ENCODE measurements at places on chromosomes 7 and 10.

DNA sequence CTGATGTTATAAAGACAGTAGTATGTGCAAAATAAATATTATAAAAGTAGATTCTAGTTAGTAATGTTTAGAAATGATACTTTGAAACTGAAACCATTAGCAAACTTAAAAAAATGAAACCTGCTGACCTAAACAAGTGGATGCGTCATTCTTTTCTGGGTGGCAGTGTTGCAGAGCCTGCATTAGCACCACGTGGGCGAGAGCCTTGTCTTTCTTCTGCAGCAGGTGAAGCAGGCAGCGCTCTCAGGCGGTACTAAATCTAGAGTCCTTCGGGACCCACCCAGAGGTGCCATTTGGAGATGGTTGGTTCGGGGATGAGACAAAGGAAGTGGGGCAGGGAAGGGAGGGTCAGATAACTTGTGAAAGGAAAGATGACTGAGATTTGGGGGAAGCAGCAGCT lies 759.1 kb upstream of the IGFBP3 start:
- no peak for DNase-seq

DNA sequence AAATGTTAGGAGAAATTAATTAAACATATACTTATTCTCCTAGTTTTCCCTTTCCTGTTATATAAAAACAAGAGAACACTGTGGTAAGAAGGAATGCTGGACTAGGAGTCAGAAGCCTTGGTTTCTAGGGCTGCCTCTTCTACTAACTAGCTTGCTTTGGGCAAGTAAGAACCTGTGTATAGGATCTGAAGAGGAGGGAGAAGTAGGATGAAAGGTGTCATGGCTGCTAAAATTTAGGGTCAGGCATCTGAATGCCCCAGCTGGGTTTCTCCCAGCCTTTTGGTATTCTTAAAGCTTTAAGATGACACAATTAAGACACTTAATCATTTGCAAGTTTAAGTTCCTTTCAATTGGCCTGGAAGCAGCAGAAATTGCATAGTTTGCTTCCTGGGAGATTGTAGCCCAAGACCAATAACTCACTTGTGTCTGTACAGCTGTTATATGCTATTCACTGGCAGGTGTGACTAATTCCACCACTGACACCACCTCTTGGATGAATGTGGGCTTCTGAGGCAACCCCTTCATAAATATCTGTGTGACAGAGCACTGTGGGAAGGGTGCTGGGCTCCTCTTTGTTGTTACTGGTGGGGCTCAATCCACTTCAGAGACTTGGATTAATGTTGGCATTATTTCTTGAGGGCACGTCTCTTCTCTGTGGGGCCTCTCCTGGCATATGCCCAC lies 137.2 kb downstream of the LRMDA start:
- no peak for DNase-seq

DNA sequence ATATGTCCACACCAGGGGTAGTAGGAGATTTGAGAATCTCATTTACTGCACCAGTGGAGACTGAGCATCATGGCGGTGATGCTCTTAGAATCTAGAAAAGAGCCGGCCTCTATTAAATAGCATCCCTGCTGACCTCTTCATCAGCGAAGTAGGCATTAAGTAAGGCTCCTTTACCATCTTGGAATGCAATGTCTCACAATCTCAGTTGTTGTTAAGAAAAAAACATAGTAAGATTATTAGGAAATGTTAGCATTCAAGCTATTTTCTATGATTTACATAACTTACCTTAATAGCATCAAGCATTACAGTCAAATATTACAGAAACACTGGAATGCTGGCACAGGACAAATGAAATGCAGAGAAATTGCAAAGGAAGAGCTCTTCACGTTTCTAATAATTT lies 54.5 kb downstream of the ORC5 start:
- DNase-seq: no peak

DNA sequence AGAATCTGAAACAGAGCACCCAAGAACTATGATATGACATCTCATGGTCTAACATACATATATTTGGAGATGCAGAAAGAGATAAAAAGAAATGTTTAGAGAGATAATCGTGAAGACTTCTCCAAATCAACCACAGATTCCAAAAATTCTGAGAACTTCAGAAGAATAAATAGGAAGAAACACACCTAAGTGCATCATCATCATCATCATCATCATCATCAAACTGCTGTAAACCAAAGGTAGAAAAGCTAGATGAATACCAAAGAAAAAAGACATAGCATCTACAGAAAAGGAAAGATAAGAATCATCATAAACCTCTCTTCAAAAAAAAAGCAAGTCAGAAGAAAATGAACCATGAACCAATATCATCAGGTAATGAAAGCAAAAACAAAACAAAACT lies 124.2 kb downstream of the PPP1R3A start:
- no peak for DNase-seq

GRCh38 chr10:44968091-44968490 lies 8.5 kb downstream of the RASSF4 start:
- DNase-seq: no peak

- DNase-seq: no peak
Measured at GRCh38 chr7:37683246-37684120, at the start of gene GPR141. Gene GPR141, plus strand, starts transcription at chr7:37683766. Its CDS starts 56,628 bp downstream, at chr7:37740394.

GRCh38 chr10:106508950-106509349 lies 655.6 kb downstream of the SORCS1 start:
- no peak for DNase-seq

GRCh38 chr7:130149281-130150139 lies 55.7 kb downstream of the TMEM209 start:
- no peak for DNase-seq

DNA sequence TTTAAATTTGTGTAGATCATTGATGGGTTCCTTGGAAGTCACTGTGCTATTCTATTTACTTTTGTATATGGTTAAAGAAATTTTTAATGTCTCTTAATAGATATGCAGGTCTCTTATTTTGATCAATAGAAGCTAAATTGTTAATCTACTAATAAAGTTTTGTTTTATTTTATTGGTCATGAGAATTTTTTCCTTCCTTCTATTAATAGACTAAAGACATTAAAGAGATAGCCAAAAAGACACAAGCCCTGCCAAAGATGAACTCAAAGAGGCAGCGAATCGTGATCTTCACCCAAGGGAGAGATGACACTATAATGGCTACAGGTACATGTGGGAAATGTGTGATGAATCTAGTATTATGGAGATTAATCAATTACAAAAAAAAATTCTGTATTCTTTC lies 226.2 kb upstream of the KAT6B start:
- no peak for DNase-seq

- DNase-seq: no peak
Measured at GRCh38 chr7:1529383-1530116, 952 bp upstream of the MAFK start.

GRCh38 chr7:139860090-139860775 lies 31.2 kb downstream of the TBXAS1 start:
- no peak for DNase-seq

- DNase-seq: peak; percentile 67
Measured at GRCh38 chr7:29044554-29044953, 86.4 kb upstream of the TRIL start.

- DNase-seq: no peak
Measured at GRCh38 chr10:110409926-110410325, 87.8 kb upstream of the DUSP5 start.

- peak; percentile 70 for DNase-seq
Measured at GRCh38 chr7:101402081-101402779, 39.6 kb downstream of the COL26A1 start.

- DNase-seq: peak; percentile 44
Measured at GRCh38 chr10:101441541-101442455, 87.8 kb downstream of the BTRC start.

DNA sequence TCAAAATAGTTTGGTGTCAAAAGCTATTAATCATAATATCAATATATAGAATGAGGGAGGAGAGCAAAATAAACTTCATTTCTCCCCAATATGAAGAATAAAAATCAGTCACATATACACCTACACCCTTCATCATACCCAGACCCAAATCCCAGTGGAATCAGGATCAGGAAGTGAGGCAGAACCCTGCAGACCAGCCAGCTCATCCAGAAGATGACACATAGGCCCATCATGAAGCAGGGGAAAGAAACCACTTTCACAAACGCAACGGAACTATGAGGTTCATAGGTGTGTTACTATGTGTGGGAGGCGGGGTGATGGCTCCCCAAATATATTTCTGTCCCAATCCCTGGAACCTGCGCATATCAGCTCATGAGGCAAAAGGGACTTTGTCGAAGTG lies 89.0 kb downstream of the RSU1 start:
- no peak for DNase-seq

DNA sequence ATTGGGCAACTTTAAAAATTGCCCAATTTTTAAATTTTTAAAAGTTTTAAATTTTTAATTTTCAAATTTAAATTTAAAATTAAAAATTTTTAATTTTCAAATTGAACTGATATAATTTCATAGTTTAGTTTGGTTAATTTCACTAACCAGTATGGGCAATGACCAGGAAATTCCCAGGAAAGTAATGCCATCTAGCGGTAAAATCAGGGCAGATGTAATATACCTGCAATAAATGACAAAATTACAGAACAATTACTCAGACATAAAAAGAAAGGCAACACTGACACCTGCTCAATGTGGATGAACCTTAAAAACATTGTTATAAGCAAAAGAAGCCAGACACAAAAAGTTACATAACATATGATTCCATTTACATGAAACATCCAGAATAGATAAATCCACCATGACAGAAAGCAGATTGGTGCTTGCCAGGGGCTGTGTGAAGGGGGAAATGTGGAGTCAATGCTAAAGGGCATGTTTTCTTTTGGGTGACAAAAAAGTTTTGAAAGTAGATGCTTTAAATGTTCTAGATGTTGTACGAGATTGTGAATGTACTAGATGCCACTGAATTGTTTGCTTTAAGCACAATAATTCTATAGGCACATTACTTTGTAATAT lies 28.6 kb upstream of the SLC16A12 start:
- DNase-seq: peak; percentile 28

DNA sequence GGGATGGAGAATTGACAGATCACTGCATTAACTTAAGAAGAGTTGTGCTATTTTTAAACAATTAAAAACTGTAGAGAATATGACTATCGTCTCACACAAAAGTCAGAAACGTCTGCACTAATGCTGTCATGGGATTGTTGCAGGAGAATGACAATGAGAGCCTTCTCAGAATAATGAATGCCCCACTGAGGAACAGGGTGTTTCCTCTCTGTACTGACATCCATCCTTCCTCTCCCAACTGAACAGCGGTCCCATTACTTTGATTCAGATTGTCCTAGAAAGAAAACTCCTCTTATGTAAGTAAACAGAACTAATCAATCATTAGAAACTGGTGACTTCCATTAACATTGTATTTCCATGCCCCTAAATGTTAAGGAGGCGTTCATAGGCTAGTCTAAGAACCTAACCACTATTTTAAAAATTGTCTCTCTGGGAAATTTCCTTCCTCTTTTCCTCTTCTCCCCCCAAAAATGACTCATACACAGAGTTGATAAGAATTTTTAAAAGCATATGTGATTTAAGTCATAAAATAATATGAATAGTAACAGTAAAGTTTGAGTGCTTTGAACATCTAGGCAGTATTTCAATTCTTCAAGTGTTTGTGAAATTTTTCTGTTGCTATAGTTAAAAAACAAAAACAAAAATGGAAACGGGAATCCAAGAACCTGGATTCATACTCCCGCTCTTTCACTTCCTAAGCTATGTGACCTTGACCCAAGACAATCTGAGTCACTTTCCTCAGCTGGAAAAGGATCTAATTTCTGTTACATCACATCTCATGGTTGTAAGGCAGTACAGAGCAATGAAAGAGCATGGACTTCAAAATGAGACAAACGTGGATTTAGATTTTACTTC lies 12.7 kb upstream of the MACC1 start:
- DNase-seq: no peak

DNA sequence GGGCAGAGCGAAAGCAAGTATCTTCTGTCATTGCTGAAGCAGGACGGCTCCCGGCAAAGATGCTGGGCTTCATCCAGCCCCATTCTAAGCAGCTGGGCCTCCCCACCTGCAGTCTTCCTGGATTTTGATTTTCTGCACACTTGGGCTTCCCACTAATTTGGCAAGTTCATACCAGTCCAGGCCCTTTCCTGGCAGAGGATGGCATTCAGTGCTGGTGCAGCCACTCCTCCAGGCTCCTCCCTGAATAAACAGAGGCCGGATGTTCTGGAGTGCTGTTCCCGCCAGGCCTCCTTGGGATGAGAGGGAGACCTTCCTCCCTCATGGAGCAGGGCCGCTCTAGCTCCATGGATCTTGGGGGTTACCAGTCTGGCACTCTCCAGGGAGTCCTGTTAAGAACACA lies 3.4 kb downstream of the BAG3 start:
- DNase-seq: no peak

DNA sequence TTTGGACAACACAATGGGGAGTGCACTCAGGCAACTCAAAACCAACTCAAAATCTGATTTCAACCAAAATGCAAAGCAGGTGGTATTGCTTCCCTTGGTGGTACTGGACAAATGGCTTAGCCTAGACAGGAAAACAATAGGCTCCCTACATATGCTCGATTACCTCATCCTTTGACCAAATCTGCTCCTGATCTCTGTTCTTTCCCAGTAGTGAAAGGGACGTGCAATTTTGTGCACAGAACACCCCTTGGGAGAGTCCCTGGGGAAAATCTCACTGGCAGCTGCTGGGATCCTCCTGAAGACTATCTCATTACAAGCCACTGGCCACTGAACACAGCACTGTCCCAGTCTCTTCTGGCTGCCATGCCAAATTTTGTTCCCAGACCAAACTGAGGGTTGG lies 149.2 kb upstream of the VSTM2A start:
- DNase-seq: no peak

GRCh38 chr10:42867571-42867970 lies 85.0 kb downstream of the BMS1 start:
- no peak for DNase-seq

- no peak for DNase-seq
Measured at GRCh38 chr7:85186083-85186520, 754 bp downstream of the SEMA3D start.

- DNase-seq: no peak
Measured at GRCh38 chr10:33681595-33681994, 347.1 kb upstream of the NRP1 start.

DNA sequence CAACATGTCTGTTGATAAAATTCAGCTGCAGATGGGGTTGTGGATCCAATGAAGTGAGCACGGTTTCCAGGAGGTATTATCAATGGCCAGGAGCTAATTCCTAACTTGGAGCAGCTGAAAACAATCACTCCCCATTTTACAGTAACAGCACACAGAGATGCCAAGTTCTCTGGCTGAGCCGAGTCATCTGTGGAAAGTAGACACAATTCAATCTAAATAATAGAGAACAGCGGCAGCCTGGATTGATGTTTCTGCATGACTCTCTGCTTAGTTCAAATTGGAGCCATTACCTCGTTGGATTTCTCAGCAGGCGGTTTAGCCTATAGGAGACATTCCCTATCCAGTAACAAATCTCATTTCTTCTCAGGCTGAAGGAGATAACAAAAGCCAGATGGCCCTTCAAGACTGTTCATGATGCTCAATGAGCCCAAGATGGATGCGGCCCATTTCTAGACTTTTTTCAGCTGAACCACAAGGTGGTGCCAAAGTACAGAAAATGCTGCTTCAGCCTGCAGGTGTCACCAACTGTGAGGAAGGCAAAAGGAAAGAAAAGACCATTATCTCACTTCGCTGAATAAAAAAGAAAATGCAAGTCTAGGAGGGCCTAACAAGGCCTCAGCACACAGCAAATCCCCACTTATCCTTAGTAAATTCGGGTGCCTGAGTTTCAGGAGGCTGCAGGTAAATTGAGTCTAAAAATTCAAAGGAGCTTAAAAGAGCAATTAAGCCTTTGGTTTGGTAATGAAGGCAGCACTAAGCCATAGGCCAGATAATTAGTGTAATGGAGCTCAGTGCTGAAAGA lies 83.7 kb downstream of the SLC16A9 start:
- DNase-seq: peak; percentile 82
